Lower leg skin (tissue), 4 donors: ENCODE measurements at places on chromosomes 12 and 14. TPM values are rescaled to one million over a fixed set of nuclear protein-coding genes. Genes with fewer than 3 reads are reported as not detected.

The TRPV4 gene
- 10.9 TPM for total RNA-seq

The SLC22A17 gene
- total RNA-seq: 17.2 TPM

The C12orf50 gene
- total RNA-seq: not detected

The BHLHE41 gene
- total RNA-seq: 14.5 TPM

The KLRC2 gene
- total RNA-seq: 0.71 TPM

The ARHGEF25 gene
- 9.5 TPM for total RNA-seq

The TECPR2 gene
- total RNA-seq: 15.4 TPM

The MGAT2 gene
- total RNA-seq: 14.9 TPM

The DNAJC22 gene
- total RNA-seq: 0.30 TPM

The PMCH gene
- not detected for total RNA-seq

The FOXN4 gene
- total RNA-seq: not detected

DNA sequence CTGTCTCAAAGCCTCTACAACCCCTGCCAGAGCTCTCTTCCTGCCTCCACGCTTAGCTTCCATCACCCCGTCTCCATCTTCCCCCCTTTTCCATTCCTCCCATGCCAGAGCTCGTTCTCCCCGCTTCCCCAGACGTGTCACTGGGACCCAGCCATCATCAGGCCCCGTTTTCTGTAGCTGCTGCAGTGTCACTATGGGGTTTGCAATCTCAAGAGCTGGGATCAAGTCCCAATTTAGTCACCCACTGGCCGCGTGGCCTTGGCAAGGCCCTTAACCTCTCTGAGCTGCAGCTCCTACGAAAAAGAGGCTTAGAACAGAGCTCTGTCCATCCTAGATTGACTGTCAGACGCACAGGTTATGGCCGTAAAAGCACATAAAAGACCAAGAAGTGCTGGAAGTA lies 901 bp upstream of the FAIM2 start:
- DNase-seq: no peak

DNA sequence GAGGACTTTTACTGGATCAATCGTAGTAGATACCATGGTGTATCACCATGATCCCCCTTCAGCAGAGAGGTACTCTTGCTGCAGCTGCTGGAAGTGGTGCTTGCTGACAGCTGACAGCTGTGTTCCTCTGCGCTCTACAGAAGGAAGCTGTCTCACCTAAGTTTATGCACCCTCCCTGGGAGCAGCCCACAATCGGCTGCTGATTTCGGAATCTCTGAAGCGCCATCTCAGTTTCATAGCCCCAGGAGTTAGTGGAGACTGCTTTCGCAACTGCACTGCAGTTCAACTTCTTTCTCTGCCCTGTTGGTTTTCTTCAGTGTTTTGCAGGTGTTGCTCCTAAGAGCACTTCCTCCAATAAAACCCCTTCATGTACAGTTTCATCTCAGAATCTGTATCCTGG lies 237.9 kb downstream of the PAWR start:
- DNase-seq: no peak

DNA sequence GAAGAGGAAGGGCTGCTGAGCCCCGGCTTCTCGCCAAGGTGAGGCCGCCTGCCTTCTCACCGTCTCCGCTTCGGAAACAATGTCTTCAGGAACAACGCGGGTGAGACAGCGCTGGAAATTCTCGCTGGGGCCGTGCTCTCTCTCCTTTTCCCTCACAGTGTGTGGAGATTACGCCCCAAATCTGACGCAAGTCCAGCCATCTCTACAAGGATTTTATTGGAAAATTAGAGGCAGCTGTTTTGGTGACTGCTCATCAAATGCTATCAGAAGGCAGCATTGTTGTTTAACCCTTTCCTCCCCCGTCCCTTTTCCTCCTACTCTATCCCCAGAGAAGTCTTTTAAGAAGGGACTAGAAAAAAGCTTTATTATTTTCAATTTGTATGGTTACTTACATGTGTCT lies 53.5 kb downstream of the PIWIL1 start:
- no peak for DNase-seq

DNA sequence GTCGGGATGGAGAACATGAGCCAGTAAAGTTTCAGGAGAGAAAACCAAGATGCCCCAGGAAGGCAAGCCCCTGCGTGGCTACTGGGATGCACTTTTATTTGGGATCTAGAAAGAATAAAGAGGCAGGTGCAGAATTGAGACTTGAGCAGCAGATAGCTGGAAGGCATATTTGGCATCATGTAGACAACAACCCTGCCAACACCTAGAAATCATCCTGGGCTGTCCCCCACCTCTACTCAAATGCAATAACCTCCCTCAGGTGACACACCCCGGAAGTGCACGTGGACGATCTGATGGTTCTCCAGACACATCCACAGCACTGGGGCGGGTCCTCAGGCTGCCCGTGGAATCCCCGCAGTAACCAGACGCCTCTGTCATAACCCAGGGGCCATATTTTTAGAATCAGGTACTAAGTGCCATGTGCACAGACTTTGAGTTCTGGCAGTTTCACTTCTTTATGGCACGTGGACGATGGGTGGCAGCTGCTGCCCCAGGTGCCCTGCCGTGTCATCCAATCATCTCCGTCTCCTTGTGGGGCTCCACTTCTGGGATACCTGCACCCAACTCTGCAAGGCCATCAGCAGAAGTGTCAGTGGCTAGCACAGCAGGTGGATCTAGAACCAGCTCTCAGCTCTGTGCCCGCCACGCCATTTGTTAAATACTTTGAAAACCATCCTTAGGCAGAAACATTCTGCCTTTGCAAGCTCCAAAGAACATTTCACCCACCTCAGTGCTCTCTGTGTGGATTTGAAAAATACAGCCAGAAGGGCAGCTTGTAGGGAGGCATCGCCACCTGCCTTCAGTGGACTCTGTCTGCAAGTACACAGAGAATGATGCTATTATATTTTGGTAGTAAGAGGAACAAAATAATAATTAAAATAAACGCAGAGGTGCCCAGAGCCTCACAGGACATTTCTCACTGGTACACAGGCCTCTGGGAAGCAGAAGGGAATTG lies 771.7 kb upstream of the TMEM132C start:
- no peak for DNase-seq

DNA sequence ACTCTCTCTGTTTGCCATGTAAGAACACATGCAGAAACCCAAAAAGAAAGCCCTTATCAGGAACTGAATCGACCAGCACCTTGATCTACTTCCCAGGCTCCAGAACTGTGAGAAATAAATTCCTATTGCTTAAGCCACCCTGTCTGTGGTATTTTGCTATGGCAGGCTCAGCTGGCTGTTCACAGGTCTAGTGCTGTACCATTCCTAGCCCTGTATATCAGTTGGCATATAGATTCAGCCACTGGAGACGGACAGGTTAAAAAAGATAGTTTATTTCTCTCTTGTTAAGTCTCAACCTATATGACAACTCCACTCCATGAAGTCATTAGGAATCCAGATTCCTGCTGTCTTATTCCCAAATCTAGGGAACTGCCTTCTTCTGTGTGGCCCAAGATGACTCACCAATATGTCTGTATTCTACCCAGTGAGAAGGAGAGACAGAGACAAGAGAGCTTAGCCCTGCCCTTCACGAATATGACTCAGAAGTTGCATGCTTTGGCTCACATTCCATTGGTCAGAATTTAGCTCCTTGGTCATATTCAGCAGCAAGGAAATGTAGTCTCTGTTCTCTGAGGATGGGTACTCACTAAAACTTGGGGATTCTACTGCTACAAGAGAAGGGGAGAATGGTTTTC lies 57.0 kb downstream of the PLEKHG7 start:
- no peak for DNase-seq

- no peak for DNase-seq
These were observed 1.0 kb upstream of the SUDS3 start for GRCh38 chr12:118375348-118375747.

DNA sequence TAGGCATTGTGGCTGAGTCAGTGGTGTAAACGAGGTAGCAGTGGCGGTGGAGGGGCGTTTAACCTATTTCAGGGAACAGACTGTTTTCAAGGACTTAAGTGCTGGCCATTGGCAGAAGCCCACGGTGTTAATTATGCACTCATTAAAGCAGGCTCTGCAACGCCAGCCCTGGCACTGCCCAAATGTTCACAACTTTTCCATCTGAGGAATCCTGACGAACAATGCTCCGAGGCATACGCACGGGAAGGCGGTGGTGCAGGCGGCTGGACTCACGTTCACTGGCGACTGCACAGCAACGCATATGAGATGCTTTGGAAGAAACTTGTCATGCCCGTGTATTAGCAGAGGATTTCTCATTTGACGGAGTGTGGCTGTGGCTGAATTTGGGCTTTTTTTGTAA lies 70.6 kb upstream of the SLC24A4 start:
- DNase-seq: peak; percentile 50

- DNase-seq: no peak
These were observed 12.2 kb downstream of the GPR84 start for GRCh38 chr12:54352022-54352531.

GRCh38 chr12:26400627-26401026 lies 205.3 kb downstream of the SSPN start:
- DNase-seq: no peak

GRCh38 chr14:48035836-48036235 lies 360.4 kb upstream of the MDGA2 start:
- no peak for DNase-seq

DNA sequence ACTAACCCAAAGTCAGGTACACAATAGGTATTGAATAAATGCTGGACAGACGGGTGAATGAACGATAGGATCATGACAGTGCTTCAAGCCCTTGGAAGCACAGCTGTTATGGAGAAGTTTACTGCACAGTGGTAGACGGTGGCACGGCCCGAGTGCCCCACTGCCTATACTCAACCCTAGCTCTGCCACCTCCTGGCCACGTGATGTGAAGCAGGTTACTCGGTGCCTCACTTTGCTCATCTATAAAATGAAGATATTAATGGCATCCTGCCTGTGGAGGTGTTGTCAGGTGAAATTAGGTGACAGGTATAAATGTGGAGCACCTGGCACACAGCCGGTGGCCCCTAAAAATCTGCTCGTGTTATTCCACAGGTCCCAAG lies 5.8 kb downstream of the ASB2 start:
- no peak for DNase-seq

DNA sequence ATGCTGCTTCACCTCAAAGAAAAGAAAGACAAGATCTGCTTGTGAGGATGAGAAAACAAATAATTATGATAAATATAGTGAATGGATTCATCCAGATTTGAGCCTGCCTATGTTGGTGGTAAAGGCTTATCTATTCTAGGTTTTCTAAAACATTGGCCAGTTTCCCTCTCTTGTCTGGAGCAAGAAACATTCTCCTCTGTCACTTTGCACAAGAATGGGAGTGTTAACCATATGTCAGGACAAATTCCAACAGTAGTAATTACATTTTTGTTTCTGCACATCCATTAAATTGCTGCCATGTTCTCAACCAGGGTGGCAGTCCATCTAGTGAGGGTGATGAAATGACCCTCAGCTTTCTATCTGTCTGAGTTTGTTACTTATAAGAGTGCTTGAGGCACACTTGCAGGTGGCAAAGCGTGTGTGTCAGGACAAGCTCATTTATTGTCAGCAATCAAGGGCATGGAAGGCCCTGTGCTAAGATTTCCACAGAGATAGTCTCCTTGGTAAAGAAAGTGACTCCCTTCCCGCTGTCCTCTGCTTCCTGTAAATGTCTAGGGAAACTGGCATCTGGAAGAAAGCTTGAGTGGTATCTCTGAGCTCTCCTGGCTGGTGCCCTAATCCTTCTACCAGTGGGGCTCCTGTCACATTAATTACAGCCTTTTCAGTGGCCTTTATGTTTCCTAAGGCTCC lies 502.1 kb upstream of the FLRT2 start:
- DNase-seq: no peak

GRCh38 chr12:47088021-47088944 lies 8.5 kb upstream of the AMIGO2 start:
- no peak for DNase-seq

GRCh38 chr14:82047777-82048470 lies 514.3 kb upstream of the SEL1L start:
- DNase-seq: no peak

- DNase-seq: no peak
These were observed 22.3 kb upstream of the PPP2R5E start for GRCh38 chr14:63565448-63565847.

GRCh38 chr12:87807086-87807485 lies 222.1 kb downstream of the C12orf50 start:
- no peak for DNase-seq

DNA sequence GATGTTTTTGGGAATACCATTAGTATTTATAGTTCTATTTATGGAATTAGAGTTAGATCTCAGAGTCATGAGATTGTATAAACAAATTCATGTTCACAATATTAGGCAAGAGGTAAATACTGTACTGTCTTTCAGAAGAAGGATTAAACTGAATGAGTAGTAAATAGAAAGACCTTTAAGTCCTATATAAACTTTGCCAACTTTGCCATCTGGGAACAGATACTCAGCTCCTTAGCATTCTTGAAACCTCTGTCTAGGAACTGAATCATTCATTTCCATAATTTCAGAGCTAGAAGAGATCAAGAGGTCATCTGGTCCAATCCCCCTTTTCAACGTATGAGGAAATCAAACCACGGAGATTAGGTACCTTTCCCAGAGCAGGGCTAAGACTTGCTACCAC lies 141.1 kb downstream of the CAND1 start:
- no peak for DNase-seq

- DNase-seq: no peak
These were observed 298.1 kb upstream of the TMPO start for GRCh38 chr12:98217257-98217656.

GRCh38 chr12:92553389-92553788 lies 149.4 kb upstream of the PLEKHG7 start:
- peak; percentile 65 for DNase-seq

DNA sequence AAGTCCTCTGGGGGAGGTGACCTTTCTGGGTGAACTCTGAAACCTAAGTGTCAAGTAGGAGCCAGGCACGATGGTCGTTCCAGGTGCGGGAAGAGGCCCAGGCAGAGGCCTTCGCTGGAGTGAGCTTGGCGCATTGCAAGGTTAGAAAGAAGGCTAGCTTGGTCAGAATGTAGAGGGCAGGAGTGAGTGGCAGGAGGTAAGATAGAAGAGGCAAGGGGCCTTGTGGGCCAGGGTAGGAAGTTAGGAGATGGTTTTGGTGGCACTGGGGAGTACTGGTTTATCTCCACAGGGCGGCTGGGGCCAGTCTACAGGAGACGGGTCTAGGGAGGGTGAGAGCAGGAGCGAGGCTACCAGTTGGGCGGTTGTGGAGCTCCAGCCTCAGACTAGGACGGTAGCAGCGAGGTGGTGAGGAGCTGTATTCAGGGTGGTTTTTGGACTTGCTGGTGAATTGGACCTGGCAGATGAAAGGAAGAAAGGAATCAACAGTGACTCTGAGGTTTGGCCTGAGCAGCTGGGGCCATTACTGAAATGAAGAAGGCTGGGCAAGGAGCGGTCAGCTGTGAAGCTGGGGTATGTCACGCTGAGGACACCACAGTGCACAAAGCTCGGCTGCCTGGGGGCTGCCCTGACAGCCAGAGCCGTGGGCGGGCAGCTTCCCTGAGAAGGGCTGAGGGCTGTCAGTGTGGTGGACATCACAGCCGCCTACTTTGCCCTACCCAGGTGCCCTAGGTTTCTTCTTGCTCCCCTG lies 9.0 kb downstream of the MLXIP start:
- DNase-seq: no peak

DNA sequence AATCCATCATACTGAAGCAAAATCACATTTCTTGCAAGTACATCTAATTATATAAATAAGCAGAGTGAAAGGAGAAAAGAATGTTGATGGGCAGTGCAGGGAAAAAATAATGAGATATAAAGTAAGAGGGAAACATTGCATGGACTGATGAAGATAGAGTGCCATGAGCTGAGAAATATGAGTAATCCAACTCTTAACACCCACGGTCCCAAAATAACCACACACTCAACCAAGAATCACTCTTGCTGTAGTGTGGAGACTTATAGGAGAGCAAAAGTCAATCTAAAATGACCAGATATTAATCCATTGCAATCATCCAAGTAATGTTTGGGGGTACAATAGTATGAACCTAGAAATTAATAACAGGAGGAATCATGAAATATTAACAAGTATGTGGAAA lies 40.2 kb downstream of the MYF5 start:
- no peak for DNase-seq

GRCh38 chr14:94394581-94395207 lies 6.3 kb upstream of the SERPINA1 start:
- no peak for DNase-seq
